ENCODE measurements at places on chromosomes 5 and 9. TPM values are rescaled to one million over a fixed set of nuclear protein-coding genes. Genes with fewer than 3 reads are reported as not detected.

DNA sequence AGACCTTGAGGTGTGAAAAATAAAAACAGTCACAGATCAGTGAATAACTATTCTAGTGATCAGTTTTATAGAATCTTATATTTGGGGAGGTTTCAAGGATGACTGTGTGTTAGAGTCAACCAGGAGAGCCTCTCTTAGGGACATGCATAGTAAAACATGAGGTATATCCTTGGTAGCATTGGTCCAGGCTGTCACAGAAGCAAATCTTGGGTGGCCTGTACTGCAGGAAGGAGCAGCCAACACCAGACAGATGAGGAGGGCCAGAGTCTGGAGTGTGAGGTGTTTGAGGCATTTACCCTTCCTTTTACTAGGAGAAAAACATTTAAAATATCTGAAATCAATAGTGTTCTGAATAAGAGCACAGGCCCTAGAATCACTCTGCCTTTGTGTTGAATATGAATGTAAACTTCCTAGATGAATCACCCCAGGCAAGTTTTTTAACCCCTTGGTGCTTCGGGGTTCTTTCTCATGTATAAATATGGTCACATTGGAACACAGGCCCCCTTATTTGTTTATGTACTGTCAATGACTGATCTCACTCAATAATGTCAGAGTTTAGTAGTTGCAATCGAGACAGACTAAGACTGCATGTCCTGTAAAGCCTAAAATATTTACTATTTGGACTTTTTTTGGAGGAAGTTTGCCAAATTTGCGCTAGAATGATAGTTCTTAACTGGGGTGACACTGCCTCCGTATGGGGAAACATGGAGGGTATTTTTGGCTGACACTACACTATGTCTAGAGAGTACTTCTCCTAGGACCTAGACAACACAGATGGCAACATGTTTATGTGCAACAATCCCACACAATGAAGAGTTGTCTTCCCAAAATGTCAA lies 416.5 kb upstream of the POU5F2 start:
- peaks cover 3% of the 10 kb centered on the region for H3K4me1 ChIP-seq
- no peak for DNase-seq
- H3K27ac ChIP-seq, result no peak overlapping the region
- H3K4me3 ChIP-seq, result no peak overlapping the region
- H3K27me3 ChIP-seq, result no peaks in the 10 kb centered on the region

DNA sequence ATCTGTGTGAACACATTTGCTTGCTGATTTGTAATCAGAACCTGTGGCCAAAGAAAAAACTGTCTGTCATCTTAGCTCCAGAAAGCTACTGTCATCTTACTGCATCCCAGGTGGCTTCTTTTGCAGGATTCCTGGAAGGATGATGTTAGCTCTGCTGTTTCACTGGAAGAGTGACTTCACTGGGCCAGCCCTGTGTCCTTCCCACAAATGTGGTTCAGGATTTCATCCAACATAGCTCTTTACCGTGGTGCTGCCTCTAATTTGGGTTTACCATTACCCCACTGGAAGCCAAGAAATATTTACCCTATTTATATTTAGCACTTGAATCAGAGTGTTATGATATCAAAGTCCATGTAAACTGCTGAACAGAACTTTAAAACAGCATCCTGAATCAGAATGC lies 501.0 kb downstream of the GADD45G start:
- H3K27ac ChIP-seq, result no peak overlapping the region
- H3K4me1 ChIP-seq, result no peaks in the 10 kb centered on the region
- no peaks in the 10 kb centered on the region for H3K36me3 ChIP-seq
- DNase-seq, result no peak
- H3K4me3 ChIP-seq, result no peak overlapping the region

GRCh38 chr9:93531374-93531773 lies 45.0 kb upstream of the PHF2 start:
- DNase-seq, result no peak
- no peak overlapping the region for H3K4me3 ChIP-seq
- no peak overlapping the region for H3K27ac ChIP-seq
- no peaks in the 10 kb centered on the region for H3K4me1 ChIP-seq
- H3K36me3 ChIP-seq, result peaks cover 49% of the 10 kb centered on the region
- H3K27me3 ChIP-seq, result no peaks in the 10 kb centered on the region

Gene SHOC1
- under 0.01 TPM for total RNA-seq

DNA sequence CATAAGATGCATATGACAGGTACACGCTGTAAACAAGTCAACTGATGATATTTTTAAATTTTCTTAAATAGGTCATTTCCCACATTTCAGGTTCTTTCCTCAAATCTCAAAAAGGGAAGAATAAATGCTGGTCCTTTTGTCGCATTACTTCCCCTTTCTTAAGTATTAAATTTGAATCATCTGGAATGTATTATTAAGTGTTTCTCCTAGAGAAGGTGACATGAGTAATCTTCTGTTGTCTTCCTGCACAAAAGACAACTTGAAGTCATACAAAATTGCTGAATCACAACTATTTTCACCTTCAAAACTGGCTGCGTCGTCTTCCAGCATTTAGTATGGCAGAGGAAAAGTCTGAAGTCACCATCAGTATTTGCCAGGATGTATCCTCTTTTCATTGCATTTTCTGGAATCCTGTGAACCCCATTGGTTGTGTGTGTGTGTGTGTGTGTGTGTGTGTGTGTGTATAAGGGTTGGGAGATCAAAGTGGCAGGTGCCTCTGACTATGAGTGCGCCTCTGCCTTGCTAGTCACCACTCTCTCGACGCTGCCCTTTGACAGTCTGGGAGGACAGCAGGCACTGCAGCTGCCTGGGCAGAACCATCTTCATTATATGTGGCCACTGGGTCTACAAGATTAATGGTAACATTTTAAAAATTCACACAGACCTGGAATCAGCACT lies 86.9 kb downstream of the MVB12B start:
- H3K27ac ChIP-seq, result no peak overlapping the region
- peaks cover 12% of the 10 kb centered on the region for H3K4me1 ChIP-seq
- DNase-seq, result no peak
- no peaks in the 10 kb centered on the region for H3K36me3 ChIP-seq

Gene NUTM2G
- not detected for total RNA-seq

Gene SLC1A1
- 20.0 TPM for total RNA-seq

Gene EGFL7
- total RNA-seq, result 3.3 TPM

Gene HK3
- total RNA-seq, result 1.8 TPM

GRCh38 chr5:180908998-180909731 lies 10.2 kb downstream of the BTNL8 start:
- H3K36me3 ChIP-seq, result no peaks in the 10 kb centered on the region
- H3K4me3 ChIP-seq, result no peak overlapping the region
- no peaks in the 10 kb centered on the region for H3K27me3 ChIP-seq

- no peak overlapping the region for H3K4me3 ChIP-seq
- DNase-seq, result no peak
- H3K36me3 ChIP-seq, result no peaks in the 10 kb centered on the region
- H3K4me1 ChIP-seq, result peaks cover 4% of the 10 kb centered on the region
- peaks cover under 1% of the 10 kb centered on the region for H3K27me3 ChIP-seq
These were observed 14.7 kb upstream of the MLLT3 start for GRCh38 chr9:20636888-20637440.

GRCh38 chr5:106311230-106311915 lies 1359.4 kb downstream of the EFNA5 start:
- H3K36me3 ChIP-seq, result no peaks in the 10 kb centered on the region
- no peak overlapping the region for H3K27ac ChIP-seq
- no peak overlapping the region for H3K4me3 ChIP-seq
- H3K27me3 ChIP-seq, result no peaks in the 10 kb centered on the region
- H3K4me1 ChIP-seq, result peaks cover 8% of the 10 kb centered on the region

DNA sequence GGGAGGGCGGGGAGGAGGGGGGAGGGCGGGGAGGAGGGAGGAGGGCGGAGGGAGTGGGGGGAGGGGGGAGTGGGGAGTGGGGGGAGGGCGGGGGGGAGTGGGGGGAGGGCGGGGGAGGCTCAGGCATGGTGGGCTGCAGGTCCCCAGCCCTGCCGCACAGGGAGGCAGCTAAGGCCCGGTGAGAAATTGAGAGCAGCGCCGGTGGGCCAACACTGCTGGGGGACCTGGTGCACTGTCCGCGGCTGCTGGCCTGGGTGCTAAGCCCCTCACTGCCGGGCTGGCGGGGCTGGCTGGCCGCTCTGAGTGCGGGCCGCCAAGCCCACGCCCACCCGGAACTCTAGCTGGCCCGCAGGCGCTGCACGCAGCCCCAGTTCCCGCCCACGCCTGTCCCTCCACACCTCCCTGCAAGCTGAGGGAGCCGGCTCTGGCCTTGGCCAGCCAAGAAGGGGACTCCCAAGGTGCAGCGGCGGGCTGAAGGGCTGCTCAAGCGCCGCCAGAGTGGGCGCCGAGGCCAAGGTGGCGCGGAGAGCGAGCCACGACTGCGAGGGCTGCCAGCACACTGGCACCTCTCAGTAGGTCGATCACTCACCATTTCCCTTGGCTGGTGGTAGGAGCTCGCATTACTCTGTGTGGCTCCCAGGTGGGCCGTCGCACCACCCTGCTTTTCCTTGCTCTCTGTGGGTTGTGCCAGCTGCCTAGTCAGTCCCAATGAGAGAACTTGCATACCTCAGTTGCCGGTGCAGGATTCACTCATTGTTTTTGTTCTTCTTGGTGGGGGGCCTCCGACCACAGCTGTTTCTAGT lies 160.2 kb downstream of the CNTLN start:
- no peak overlapping the region for H3K27ac ChIP-seq
- H3K36me3 ChIP-seq, result no peaks in the 10 kb centered on the region
- no peaks in the 10 kb centered on the region for H3K4me1 ChIP-seq

Gene C9orf50
- 0.36 TPM for total RNA-seq

- DNase-seq, result no peak
- H3K4me3 ChIP-seq, result no peak overlapping the region
- no peak overlapping the region for H3K27ac ChIP-seq
- no peaks in the 10 kb centered on the region for H3K36me3 ChIP-seq
These were observed 201.3 kb downstream of the MCTP1 start for GRCh38 chr5:95083606-95084005.

GRCh38 chr9:125541840-125542243 lies 165.2 kb downstream of the MAPKAP1 start:
- H3K27ac ChIP-seq, result no peak overlapping the region
- H3K27me3 ChIP-seq, result no peaks in the 10 kb centered on the region
- no peak overlapping the region for H3K4me3 ChIP-seq
- no peak for DNase-seq
- H3K4me1 ChIP-seq, result peaks cover 30% of the 10 kb centered on the region

DNA sequence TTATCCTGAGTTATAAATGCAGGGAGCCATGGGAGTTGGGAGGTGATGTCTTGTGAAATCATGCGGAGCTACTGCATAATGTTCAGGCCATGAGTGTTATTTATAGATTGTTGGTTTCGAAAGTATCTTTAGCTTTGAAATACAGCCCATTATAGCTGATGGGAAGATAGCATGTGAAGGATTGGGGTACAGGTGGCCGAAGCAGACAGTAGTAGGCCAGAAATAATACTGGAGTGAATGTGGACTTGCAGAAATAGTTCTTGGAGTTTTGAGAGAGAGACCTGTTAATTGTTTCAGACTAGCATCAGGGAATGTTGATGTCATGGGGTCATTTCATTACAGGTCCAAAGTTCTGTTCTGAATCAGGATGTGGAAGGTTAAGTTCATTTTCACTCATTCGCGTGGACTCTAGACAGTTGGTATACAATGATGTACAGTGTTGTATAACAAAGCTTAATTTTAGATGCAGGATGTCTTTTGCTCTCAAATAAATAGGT lies 3.8 kb downstream of the ATP6V1G1 start:
- DNase-seq, result no peak
- H3K27me3 ChIP-seq, result no peaks in the 10 kb centered on the region
- H3K4me1 ChIP-seq, result peaks cover 38% of the 10 kb centered on the region
- peak overlapping the region; percentile 2 for H3K4me3 ChIP-seq
- H3K36me3 ChIP-seq, result peaks cover 28% of the 10 kb centered on the region
- H3K27ac ChIP-seq, result peak overlapping the region; percentile 70

GRCh38 chr9:129932303-129933151 lies 97.3 kb downstream of the USP20 start:
- no peak for DNase-seq
- peaks cover 17% of the 10 kb centered on the region for H3K4me1 ChIP-seq
- H3K27me3 ChIP-seq, result no peaks in the 10 kb centered on the region
- H3K36me3 ChIP-seq, result no peaks in the 10 kb centered on the region
- H3K27ac ChIP-seq, result peak overlapping the region; percentile 61

DNA sequence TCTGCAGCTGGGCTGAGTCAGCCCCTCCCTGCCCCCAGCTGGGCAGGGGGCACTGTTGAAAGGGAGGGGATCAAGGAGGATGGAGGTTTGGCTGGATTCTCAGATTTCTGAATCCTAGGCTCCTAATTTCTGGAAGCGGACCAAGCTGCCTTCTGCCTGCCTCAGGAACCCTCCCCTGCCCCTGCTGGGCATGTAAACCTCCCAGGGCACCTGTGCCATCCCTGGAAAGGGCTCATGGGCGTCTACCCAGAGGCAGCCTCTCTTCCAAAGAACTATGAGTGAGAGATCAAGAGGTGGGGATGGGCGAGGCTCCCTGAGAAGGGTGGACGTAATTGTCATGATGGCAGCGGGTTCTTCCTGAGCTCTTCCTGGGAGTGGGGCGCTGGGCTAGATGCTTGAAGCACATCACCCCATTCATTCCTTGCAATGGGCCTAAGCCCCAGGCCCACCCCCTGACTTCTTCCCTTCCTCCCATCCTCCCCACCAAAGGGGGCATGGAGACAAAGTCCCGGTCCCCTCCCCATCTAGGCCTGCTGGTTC lies 21.6 kb downstream of the CSF1R start:
- DNase-seq, result peak; percentile 62
- H3K4me1 ChIP-seq, result peaks cover 47% of the 10 kb centered on the region
- H3K27ac ChIP-seq, result peak overlapping the region; percentile 91
- no peaks in the 10 kb centered on the region for H3K36me3 ChIP-seq
- no peaks in the 10 kb centered on the region for H3K27me3 ChIP-seq

Gene CYLC2
- total RNA-seq, result not detected

DNA sequence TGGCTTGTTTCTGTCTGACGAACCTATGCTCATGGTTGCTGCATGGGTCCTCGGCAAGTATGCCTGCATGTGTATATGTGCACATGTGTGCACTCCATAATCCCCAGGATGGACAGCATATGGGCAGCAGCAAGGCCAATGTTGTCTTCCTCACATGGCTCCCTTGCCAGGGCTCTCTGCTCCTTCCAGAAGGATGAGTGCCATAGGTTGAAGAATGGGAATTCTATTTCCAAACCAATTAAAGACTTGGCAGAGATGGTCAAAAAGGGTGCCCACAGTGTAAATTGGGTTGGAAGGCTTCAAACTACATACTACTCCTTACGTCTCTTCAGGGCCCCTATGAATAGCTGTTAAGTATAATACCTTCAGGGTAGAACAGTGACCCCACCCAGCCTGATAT lies 212.1 kb downstream of the PBX3 start:
- H3K4me1 ChIP-seq, result no peaks in the 10 kb centered on the region
- H3K4me3 ChIP-seq, result no peak overlapping the region
- peaks cover 18% of the 10 kb centered on the region for H3K36me3 ChIP-seq
- DNase-seq, result no peak

DNA sequence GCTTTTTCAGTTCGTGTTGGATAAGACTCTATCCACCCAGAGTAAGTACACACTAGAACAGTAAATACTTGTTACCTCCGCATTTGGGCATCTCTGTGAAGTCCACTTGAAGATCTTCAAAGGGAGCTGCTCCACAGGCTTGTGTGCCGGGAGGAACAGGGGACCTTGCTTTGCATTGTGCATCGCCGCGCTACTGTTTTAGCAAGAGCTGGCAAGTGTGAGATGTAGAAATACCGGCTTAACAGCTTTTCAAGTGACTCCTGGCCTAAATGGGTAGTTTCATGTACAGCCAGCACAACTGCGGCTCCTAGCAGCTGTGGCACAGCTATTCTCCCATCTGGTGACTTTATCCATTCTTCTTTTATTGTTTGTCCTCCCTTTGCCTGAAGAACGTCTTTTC lies 8.4 kb upstream of the ZNF354C start:
- H3K4me1 ChIP-seq, result no peaks in the 10 kb centered on the region
- no peaks in the 10 kb centered on the region for H3K36me3 ChIP-seq
- DNase-seq, result no peak
- H3K4me3 ChIP-seq, result no peak overlapping the region

Gene FOXB2
- total RNA-seq, result not detected
